Adipocyte (in vitro differentiated cells): ENCODE measurements at places on chromosomes 2 and 18.

DNA sequence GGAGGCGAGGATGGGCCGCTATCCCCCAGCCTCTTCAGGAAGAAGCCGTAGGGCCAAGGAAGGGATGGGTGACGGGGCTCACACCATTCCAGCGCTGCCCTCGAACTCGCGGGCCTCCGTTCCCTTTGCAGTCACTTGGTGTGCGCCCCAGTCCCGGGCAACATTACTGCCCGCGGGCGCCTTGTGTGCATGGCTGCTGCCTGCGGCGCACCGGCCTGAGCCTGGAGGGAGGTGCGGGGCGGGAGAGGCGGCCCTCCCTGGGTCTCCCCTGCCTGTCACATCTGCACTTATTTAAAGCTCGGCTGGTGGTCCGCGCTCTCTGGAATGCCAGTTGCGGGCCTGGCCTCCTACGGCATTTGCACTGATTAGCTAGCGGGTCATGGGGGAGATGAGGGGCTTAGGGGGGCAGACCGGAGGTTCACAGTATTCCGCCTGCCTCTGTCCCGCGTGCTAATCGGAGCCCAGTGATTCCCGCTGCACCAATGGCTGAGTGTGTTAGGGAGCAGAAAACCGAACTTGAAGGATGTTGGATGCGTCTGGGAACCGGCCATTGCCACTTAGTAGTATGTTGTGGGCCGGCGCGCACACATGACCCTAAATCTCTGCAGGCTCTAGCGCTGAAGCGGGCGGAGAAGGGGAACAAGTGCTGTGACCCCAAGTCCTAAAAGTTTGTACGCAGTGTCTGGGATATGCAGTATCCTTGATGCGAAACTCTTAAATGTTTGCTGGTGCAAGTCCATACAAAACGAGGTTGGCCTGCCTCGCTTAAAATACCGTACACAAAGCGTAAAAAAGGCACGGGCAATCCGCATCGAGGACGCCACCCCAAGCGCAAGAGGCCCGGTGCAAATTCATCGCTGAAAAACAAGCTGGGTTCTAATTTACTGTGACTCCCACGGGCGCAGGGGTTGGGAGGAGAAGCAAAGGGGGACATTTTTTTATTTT, 161.2 kb upstream of the SIX2 start:
- DNase-seq = no peak

- DNase-seq = no peak
These were observed 215.4 kb downstream of the KCNE4 start for GRCh38 chr2:223267160-223267951.

GRCh38 chr18:42901161-42901560, 214.3 kb downstream of the RIT2 start:
- DNase-seq = no peak

DNA sequence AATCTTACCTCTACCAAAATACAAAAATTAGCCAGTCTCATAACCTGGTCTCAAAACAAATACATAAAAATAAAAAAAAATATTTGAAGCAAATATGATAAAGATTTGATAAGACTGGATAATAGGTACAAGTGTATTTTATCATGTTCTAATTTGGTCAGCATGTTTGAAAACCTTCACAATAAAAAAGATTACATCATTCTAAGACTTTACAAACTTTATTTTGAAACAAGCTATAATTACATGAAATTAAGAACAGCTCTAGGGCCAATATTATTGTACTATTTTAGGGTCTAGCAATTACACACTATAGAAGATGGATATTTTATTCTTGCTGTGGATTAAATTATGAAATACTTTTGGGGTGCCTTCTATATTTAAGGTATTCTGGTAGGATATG, 29.4 kb upstream of the MCM6 start:
- DNase-seq = no peak

- peak; percentile 40 for DNase-seq
These were observed 30.0 kb upstream of the ERMN start for GRCh38 chr2:157355618-157356017.

GRCh38 chr18:10057894-10058791, 144.3 kb downstream of the VAPA start:
- DNase-seq = peak; percentile 78
